ENCODE measurements at places on chromosomes 7 and 10.

- DNase-seq: no peak
These were observed 159.9 kb downstream of the MGMT start for GRCh38 chr10:129626796-129627435.

DNA sequence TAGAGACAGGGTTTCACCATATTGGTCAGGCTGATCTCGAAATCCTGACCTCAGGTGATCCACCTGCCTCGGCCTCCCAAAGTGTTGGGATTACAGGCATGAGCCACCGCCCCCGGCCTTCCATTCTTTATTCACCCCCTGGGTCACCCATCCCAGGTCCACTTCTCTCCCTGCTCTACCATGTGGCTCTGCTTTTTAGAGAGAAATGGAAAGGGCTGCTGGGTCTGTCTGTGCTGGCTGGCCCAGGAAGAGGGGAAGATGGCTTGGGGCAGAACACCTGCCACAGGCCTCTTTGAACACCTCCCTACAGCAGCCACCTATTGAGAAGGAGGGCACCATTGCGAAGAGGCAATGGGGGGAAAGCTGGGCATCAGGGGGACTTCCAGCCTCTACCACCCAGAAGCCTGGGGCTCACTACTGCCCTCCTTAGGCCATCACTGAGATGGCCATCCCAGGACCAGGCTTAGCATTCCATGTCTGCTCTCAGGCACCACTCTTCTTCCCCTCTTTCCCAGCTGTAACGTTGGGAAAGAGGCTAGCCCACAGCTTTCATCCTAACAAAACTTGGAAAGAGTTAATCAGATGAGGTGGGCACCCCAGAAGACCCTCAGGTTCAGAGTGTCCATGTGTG lies 256.3 kb downstream of the GRID1 start:
- DNase-seq: no peak

DNA sequence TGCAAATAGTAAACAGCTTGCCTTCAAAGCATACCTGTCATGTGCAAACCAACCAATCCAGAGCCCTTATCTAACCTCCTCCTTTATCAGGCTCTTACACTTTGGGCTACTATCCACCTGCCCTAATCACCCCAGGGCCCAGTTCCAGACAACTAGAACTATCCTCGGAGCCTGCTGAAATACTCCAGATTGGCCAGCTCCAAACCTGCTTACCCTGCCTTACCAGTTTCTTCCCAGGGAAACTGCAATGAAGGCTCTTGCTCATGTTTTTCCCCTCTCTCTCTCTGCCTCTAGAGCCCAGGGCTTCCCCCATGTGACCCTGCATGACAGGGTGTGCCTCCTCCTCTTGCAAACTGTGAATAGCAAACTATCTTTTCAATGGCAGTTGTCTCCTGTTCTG lies 81.4 kb upstream of the CAPZA2 start:
- DNase-seq: no peak

- no peak for DNase-seq
These were observed 143.9 kb upstream of the MGMT start for GRCh38 chr10:129322933-129323820.

DNA sequence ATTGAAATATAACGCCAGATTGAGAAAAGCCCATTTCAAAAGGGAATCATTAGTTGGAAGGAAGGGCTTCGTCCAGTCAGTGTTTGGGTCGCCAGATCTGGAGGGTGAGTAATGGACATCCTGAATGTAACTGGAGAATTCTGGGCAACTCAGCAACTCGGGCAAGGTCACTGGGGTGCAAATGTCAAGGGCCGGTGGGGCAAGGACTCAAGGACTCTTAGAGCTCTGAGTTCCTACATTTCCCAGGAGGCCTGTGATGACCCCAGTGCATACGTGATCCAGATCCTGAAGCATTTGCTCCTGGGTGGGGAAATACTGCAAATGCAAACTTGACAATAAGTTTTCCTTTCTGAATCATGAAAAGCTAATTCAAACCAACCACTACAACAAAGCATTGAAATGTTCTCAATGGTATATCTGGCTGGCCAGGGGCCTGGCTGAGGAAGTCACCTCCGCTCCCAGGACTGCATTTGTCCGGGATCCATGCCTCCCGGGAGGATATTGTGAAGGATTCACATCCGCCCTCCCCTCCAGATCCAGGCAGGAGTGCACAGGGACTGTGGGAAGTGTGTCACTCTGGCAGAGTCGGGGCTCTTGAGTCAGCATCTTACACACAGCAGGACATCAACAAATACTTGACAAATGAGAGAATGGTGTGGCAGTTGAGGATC lies 164.0 kb downstream of the FANK1 start:
- no peak for DNase-seq

DNA sequence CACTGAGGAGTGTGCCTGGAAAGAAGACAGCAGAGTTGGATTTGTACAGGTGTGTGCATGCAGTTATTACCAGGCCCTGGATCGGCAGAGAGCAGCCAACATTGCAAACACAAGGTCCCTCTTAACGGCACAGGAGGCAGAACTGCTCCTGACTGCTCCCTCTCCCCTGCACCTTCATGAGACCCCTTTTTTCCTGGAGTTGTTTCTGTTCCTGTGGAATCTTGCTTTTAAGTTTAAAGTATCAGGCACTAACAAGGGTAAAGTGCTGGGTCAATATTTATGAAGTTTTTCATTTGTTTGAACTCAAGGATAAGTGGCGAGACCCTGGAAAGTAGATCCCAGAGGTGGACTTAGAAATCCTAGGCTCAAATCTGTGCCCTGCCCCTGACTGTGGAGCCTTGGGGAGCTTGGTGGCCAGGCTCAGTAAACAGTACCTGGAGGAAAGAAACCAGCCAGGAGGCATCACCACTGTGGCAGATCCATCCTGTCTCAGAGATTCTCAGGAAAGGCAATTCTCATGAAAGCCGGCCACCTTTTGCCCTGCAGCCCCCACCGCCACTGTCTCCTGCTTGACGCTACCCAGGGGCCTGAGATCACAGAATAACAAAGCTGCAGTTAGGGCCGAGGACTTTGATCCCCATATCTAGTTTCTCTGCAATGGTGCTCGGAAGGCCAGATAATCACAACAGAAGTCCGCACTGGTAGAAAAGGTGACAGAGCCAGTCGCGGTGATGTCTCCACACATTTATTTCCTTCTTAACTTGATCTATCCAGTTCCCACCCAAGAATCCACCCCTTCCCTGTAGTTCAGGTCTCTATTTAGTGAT lies 36.7 kb downstream of the DDC start:
- no peak for DNase-seq

GRCh38 chr7:132035517-132036362 lies 479.3 kb upstream of the PODXL start:
- no peak for DNase-seq

GRCh38 chr7:31890198-31890597 lies 180.0 kb downstream of the PDE1C start:
- no peak for DNase-seq

DNA sequence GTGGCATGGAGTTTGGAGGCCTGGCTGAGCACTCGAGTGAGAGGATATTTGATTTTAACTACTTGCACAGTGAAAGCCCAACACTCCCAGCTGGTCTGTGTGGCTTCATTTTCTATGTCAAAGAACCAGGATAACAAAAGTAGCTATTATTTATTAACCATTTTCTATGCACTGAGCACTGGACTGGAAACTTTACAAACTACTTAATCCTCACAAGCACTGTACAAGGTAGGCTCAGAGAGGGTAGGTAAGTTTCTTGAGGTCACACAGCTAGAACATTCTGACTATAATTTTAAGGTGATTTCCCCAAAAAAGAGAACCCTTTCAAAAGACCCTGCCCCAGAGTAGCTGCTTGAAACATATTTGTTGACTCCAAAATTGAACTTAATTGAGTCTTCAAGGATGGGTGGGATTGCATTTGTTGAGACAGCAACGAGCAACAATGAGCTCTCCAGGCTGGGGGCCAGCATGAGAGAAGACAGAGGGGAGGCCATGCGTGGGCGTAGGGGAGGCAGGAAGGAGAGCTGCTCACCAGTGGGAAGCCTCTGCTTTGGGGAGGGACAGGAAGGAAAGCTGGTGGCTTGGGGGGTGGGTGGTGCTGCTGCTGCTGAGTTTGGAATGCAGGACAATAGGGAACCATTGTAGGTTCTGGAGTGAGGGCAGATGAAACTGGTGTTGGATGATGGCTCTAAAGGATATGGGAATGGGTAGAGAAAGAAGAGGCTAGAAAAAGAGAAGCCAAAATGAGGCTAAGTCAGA lies 31.5 kb downstream of the FAM241B start:
- DNase-seq: no peak

- DNase-seq: no peak
These were observed 91.6 kb downstream of the HTR5A start for GRCh38 chr7:155161690-155162089.

DNA sequence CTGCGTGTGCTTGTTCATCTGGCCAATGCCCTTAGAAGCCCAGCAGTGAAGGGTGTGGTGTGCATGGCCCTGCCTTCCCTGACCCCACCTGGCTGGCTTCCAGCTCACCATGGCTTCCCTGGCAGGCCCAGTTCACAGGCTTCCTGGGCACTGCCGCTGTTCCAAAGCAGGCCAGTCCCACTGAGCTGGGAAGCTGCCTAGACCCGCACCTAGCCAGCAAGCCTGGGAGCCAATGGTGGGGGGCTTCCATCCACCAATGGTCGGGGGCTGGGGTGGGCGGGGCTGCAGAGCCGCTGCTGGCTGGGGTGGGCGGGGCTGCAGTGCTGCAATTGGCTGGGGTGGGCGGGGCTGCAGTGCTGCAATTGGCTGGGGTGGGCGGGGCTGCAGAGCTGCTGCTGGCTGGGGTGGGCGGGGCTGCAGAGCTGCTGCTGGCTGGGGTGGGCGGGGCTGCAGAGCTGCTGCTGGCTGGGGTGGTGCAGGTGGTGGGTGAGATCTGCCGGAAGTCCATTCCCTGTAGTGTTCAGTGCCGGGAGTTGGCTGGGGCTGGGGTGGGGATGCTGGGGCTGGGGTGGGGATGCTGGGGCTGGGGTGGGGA lies 12.4 kb downstream of the CALY start:
- peak; percentile 81 for DNase-seq

- DNase-seq: no peak
These were observed 147.4 kb upstream of the AGR3 start for GRCh38 chr7:17029150-17029549.

DNA sequence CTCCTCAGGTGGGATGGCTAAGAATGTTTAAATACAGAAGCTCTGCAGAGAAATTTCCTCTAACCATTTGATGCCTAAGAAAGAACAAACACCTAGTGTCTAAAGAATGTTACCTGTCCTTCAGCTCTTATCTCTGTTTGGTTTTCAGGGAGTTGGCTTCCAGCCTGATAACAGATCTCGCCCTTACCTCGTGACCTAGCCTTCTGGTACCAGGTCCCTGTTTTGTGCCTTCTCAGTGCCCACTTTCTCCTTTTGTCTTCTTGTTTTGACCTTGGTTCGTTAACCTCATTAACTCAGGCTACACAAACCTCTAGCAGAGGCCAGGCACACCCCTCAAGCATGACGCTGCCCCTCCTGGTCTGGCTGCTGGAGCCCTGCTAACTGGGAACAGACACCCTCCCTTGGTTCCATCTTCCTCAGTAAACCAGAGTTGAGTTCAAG lies 16.1 kb upstream of the RAB11FIP2 start:
- DNase-seq: no peak

- DNase-seq: no peak
These were observed 1.9 kb upstream of the NEBL start for GRCh38 chr10:20898866-20899535.

DNA sequence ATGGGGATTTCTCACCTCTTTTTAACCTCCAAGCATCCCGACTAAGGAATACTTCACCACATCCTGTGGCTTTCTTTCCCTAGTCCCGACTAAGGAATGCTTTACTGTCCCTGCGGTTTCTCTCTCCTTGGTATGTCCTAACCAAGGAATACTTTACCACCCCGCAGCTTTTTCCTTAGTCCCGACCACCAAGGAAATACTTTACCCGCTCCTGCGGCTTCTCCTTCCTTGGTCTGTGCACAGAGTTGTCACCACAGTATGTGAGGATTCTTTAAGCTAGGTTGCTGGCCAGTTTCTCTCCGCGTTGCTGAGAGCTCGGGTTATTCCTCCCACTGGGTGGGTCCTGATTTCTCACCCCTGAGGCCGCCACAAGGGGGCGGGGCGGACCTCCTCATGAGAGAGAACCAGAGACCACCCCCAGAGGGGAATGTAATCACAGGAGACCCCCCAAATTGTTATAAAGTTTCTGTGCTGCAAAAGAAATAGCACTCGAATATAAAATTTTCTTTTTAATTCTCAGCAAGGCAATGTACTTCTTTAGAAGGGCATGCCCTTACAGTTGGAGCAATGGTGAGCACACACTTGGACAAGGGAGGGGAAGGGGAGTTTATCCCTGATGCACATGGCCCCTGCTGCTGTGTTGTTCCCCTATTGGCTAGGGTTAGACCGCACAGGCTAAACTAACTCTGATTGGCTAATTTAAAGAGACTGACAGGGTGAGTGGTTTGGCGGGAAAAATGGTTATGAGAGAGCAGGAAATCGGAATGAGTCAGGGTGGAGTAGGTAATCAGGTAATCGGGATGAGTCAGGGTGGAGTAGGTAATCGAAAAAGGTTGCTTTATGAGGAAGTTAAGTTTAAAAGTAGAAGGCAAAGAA lies 12.8 kb downstream of the SUGCT start:
- no peak for DNase-seq

DNA sequence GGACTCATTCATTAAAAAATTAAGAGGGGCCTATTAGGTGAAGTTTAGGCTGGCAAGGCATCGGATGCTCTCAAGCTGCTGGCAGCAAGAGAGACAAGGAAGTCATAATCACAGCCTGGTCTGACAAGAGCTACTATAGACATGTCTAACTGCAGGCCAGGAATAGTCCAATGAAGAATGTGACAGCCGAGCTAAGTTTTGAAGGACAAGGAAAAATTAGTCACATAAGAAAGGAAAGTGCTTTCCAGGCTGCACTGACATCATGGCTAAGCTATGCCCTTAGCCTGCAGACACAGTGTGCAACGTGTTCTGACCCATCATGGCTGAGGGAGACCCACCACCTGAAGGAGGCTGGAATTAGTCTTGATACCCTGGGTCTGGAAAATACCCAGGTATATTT lies 281.1 kb downstream of the PLXNA4 start:
- DNase-seq: no peak

DNA sequence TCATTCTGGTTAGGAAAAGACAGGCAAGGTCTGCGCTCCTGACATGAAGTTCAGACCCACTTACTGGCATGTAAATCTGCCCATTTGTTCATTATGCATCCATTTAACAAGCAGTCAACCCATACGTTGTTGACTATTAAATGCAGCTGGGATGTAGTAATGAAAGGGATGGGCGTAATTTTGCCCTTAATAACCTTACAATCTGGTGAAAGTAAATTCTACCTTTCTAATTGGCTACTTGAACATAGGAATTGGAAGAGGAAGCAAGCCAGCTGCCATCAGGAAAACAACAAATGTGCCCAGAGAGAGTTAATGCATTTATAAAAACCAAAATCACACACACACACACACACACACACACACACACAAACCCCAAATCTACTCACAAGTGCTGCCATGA lies 170.2 kb upstream of the PITRM1 start:
- no peak for DNase-seq

DNA sequence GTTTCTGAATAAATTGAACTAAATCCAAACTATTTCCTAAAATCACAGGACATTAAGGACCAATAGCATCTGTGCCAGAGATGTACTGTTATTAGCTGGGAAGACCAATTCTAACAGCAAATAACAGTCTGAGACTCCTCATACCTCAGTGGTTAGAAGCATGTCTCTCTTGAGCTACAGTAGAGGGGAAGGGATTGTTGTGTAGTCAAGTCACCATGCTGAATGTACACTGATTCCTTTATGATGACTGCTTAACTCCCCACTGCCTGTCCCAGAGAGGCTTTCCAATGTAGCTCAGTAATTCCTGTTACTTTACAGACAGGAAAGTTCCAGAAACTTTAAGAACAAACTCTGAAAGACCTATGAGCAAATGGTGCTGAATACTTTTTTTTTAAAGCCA lies 13.9 kb downstream of the MEST start:
- DNase-seq: no peak

GRCh38 chr7:156192921-156193320 lies 380.7 kb upstream of the SHH start:
- DNase-seq: no peak
